ENCODE measurements at places on chromosomes 6 and 20.

GRCh38 chr6:128417698-128418097 is 102.7 kb downstream of the PTPRK start:
- DNase-seq, result no peak

GRCh38 chr20:41365777-41366545 is 657 bp downstream of the EMILIN3 start:
- DNase-seq, result no peak

DNA sequence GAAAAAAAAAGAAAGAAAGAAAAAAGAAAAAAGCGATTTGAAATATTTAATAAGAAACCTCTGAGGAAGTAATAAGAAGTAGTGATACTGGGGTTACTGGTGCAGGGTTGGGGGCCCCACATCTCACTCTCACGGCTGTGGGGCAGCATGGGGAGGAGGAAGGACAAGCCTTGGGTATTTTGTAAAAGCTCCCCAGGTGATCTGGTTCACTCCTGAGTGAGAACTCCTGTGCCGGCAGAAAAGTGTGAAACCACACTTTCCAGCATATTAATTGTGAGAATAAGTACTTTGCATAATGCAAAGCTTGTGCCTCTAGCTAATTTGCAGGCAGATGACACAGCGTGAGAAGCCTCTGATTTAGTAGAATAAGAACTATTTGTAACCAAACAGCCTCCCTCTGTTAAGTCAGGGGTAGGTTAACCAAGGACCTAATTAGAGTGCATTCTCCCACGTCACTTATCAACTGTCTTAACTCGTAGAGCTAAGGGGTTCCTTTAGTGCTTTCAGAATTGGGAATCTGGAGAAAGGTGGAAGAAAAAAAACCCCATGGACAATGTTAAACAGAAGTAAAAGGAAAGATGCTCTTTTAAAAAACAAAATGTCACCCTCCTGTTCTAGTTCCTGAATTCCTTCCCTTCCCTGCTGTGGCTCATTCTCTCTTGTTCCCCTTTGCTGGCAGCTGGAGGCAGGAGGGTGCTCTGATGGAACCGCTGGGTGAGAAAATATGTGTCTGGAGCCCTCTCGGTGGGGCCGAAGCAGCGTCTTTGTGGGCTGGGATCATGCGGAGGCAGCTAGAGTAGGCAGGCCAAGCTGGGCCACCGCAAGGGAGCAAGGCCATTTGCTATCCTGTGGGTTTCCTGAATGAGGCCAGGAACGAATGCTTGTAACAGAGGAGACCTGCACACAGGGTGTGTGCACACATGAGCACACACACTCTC is 108.7 kb downstream of the FYN start:
- DNase-seq, result no peak

GRCh38 chr6:150176659-150177058 is 33.8 kb downstream of the PPP1R14C start:
- DNase-seq, result no peak

DNA sequence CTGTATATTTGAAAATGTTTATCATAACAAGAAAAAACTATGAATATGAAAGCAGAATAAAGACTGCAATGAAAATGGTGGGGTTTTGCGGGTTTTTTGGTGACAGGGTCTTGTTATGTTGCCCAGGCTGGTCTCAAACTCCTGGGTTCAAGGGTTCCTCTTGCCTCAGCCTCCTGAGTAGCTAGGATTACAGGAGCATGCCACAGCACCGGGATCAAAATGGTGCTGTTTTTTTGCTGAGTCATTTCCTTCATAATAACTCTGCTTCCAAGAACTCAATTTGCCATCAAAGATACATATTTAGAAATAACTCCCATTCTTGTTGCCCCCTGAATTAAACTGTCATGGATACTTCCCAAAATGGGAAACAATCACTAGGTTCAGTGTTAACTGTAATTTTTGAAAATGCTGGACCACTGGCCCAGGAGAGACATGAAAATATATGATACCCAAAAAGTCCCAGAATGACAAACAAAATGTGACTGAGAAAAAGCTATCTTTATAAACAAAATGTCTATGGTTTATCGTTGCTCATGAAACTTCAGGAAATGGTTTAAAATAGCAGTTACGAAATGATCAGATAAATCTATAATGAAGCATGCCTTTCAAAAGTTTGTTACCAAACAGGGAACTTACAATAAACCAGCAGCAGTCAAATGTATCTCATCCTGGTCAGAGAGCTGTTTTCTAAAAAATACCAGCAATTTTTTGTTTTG is 32.2 kb downstream of the ILRUN start:
- no peak for DNase-seq

- DNase-seq, result no peak
These were observed 7.9 kb downstream of the TAAR1 start for GRCh38 chr6:132651062-132651461.

- no peak for DNase-seq
These were observed 60.1 kb upstream of the AKIRIN2 start for GRCh38 chr6:87762116-87762515.

DNA sequence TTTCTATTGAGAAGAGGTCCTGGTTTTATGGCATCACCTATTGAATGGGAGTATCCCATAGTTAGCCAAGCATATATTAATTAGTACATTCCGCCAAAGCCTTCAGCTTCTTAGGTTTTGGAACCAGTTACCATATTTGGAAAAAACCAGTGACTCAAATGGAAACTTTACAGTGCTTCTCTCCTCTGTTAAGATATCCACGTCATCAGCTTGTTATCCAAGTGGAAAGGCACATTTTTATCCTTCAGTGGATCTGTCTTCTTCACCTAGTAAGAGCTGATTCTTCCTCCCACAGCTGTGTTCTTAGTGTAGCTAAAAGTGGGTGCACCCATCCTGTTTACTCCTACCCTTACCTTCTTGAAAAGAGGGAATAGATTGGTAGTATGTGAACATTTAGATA is 34.5 kb downstream of the TPD52L1 start:
- no peak for DNase-seq

GRCh38 chr6:63807056-63807455 is 171.5 kb downstream of the PHF3 start:
- DNase-seq, result no peak

DNA sequence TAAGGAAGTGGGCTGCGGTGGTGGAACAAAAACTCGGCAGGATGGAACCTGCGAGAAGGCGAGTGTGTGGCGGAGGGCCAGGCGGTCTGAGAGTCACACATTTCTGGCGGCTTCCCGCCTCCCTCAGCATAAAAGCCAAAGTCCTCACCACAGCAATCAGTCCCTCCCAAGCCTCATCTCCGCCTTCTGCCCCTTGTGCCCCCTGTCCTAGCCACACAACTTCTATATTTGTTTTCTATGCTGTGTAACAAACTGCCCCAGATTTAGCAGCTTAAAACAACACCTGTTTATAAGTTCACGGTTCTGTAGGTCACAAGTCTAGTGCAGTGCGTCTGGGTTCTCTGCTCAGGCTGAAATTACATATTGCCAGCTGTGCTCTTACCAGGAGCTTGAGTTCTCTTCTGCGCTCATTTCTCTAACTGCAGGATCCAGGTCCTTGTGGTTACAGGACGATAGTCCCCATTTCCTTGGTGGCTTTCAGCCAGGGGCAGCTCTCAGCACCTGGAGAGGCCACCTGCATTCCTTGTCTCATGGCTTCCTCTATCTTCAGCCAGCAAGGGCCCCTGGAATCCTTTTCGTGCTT is 11.7 kb upstream of the SPO11 start:
- no peak for DNase-seq

GRCh38 chr6:132719736-132720448 is 6.0 kb upstream of the VNN1 start:
- no peak for DNase-seq

GRCh38 chr20:4507288-4507719 is 214.4 kb upstream of the PRND start:
- peak; percentile 96 for DNase-seq

DNA sequence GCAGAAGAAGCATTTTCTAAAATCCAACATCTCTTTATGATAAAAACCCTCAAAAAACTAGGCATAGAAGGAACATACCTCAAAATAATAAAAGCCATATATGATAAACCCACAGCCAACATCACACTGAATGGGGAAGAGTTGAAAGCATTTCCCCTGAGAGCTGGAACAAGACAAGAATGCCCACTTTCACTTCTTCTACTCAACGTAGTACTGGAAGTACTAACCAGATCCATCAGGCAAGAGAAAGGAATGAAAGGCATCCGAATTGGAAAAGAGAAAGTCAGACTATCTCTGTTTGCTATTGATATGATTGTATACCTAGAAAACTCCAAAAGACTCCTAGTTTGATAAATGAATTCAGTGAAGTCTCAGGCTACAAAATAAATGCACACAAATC is 7.9 kb upstream of the CDK19 start:
- DNase-seq, result no peak
